SK-N-SH (cell line): ENCODE measurements at places on chromosomes 5 and 9. TPM values are rescaled to one million over a fixed set of nuclear protein-coding genes. Genes with fewer than 3 reads are reported as not detected.

The DCTN4 gene
- polyA plus RNA-seq: 22.8 and 30.5 TPM in 2 replicates

The CACNA1B gene
- 0.03 and 0.05 TPM in 2 replicates for polyA plus RNA-seq

The PCDHB11 gene
- polyA plus RNA-seq: 0.41 and 0.61 TPM in 2 replicates

The SPATA24 gene
- polyA plus RNA-seq: 7.6 and 10.8 TPM in 2 replicates

The FBP1 gene
- 0.19 TPM in 1 of 2 replicates, not detected in the other for polyA plus RNA-seq

The DOLK gene
- 23.1 and 31.7 TPM in 2 replicates for polyA plus RNA-seq

The BDP1 gene
- 4.4 and 5.8 TPM in 2 replicates for polyA plus RNA-seq

The MYMK gene
- polyA plus RNA-seq: not detected in 2 replicates

The TNFSF8 gene
- not detected in 2 replicates for polyA plus RNA-seq

The SLC36A2 gene
- not detected in 2 replicates for polyA plus RNA-seq

DNA sequence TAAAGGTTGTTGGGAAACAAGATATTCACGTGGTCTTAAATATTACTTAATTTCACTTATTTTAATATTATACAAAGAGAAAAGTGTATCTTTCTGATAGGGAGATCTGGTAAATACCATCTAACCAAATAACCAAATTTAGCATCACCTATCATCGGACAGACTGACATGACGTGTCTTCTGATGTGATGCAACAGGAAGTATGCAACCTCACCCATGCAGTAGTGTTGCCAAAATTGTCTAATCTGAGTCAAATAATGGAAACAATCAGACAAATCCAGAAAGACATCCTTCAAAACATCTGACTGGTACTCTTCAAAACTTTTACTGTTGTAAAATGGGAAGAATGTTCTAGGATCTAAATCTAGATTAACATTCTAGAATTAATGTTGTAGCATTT lies 148.0 kb downstream of the FGF1 start:
- no peak for DNase-seq

- no peak for DNase-seq
These were observed 123.1 kb upstream of the FREM1 start for GRCh38 chr9:15033316-15033715.

- DNase-seq: no peak
These were observed 3.4 kb upstream of the SLC46A2 start for GRCh38 chr9:112894041-112894440.

GRCh38 chr9:1366276-1366675 lies 316.1 kb downstream of the DMRT2 start:
- DNase-seq: no peak

- DNase-seq: no peak
These were observed 28.2 kb downstream of the HTR4 start for GRCh38 chr5:148626081-148626613.

DNA sequence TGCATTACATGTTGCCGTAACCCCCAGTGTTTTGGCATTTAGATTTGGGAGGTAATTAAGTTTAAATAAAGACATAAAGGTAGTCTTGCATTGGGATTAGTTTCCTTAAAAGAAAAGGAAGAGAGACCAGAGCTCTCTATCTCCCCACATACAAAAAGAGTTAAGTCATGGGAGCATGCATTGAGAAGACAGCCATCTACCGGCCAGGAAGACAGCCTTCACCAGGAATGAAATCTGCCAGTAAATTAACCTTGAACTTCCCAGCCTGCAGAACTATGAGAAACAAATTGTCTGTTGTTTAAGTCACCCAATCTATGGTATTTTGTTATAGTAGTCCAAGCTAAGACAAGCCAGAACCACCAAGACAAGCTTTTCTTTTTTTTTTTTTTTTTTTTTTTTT lies 567.0 kb upstream of the CDH18 start:
- no peak for DNase-seq

DNA sequence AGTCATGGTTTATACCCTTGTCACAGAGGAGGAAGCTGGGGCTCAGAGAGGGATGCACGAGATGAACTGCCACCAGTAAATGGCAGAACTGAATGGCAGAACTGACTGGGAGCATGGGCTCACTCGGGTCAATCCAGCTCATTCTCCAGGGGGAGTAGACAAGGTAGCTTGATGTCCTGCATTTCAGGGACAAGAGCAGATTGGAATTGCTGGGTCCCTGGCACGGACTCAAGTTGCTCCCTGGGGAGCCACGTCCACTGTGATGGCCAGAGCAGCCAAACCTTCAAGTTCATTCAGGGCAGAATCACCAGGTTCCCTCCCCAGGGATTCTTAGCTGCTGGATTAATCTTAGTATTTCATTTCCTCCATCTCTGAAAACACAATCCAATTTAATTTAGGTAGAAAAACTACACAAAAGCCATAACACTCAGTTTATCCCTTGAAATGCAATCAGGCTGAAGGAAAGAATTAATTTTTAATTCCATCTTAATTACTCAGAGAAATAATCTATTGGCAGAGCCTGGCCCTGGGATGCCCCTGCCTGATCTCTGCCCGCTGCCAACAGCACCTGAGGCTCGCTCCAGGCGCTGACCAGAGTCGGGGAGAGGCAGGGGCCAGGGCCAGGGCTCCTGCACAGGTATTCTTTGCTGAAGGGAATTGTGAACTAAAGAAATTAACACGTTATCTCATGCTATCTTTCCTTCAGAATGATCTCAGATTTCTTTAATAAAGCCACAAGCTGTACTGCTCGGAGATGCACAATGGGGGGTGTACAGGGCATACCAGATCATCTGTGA lies 42.0 kb upstream of the UNC5A start:
- DNase-seq: no peak

DNA sequence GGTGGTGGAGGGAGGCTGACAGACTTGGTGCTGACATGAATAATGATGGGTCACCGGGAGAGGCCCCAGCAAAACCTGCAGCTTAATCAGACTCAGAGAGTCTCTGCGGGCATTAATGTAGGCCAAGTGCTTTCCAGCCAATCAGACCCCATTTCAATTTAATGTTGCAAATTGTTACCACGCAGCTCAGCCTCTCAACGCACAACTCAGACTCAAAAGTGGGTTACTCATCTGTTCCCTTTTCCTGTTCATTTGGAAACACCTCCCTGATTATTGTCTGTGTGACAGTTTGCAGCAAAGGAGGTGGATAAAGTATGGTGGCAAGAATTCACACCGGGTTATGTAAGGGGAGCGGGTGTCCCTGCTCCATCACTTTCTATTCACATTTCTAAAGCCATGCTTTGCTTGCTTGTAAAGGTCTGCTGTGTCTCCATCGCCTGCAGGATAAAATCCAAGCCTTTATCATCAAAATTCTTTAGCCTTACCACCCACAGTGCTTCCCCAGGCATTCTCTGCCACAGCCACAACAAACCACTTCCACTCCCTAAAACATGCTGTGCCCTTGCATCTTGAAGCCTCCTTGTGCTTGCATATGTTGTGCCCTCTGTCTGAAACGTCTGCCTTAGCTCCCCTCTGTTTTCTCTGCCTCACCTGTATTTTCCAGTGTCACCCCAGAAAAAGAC lies 156.5 kb downstream of the ASTN2 start:
- DNase-seq: no peak

- DNase-seq: no peak
These were observed 1.2 kb downstream of the DROSHA start for GRCh38 chr5:31530541-31531265.

- DNase-seq: peak; percentile 50
These were observed 161.1 kb downstream of the MAST4 start for GRCh38 chr5:66757219-66757833.

GRCh38 chr9:131253891-131254491 lies 22.3 kb downstream of the FAM78A start:
- DNase-seq: no peak

DNA sequence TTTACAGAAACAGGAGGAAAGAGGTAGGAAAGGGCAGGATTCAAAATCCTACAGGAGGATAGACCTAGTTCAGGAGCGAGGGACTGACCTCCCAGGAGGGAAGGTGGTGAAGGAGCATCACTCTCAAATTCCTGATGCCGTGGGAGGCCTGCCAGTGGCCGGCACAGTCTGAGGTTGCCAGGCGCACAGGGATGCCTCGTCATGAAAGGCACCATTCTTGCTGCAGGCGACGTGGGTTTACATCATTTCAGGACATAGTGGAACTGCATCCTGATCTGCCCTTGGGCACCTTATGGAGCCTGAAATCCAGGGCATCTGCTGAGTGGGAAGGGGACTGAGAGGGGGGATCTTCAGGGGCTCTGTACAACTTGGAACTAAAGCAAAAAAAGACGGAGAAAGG lies 163.2 kb upstream of the S1PR3 start:
- peak; percentile 67 for DNase-seq

GRCh38 chr9:102461156-102461819 lies 533.8 kb upstream of the CYLC2 start:
- no peak for DNase-seq

- no peak for DNase-seq
These were observed 111.1 kb downstream of the AGTPBP1 start for GRCh38 chr9:85630676-85631075.

DNA sequence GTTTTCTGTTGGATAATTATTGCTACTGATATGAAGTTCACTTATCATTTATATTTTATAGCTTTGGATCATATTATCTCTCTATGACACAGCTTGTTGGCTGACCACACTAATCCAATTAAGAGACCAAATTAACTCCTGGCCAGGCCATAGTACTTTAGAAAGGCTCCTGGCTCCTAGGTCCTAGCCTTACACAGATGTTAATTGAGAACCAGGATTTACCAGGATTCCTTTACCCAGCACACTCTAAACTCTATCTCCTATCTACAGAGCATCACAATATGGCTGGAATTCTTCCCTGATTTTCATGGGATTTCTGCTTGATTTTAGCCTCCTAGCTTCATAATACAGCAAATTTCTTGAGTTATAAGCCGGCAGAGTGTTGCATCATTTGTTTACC lies 80.3 kb downstream of the SLCO6A1 start:
- peak; percentile 3 for DNase-seq

- DNase-seq: no peak
These were observed 25.4 kb downstream of the GPR21 start for GRCh38 chr9:123058834-123059233.

DNA sequence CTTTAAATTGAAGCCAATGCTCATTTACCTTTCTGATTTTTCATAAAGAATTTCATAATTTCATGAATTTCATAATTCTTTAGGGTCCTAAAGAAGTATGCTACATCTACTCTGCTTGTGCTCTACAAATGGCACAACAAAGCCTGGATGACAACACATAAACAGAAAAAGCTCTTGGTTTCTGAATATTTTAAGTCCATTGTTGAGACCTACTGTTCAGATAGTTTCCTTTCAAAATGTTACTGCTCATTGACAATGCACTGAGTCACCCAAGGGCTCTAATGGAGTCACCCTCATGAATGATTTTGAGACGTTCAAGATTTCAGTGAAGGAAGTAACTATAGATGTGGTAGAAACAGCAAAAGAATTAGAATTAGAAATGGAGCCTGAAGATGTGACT lies 74.1 kb downstream of the SLCO4C1 start:
- DNase-seq: no peak

GRCh38 chr5:16992006-16992405 lies 55.9 kb upstream of the MYO10 start:
- DNase-seq: no peak

DNA sequence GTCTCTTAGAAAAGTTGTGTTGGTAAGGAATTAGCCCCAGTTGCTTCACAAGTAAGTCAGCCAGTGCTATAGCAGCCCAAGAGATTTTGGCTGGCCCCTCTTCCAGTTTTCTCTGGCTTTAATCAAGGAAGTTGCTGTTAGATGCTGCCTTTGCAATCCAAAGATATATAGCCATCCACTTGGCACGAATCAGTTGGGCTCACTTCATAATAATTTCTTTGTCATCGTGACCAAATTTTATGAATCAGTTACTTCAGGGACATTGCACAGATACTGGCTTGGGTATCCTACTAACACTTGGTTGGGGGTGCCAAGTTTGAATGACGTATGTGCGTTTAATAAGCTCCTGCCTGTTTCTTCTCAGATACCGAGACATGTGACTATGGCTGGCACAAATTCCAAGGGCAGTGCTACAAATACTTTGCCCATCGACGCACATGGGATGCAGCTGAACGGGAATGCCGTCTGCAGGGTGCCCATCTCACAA lies 81.5 kb downstream of the VCAN start:
- DNase-seq: no peak

GRCh38 chr9:84261070-84261746 lies 79.3 kb downstream of the SLC28A3 start:
- DNase-seq: peak; percentile 69

DNA sequence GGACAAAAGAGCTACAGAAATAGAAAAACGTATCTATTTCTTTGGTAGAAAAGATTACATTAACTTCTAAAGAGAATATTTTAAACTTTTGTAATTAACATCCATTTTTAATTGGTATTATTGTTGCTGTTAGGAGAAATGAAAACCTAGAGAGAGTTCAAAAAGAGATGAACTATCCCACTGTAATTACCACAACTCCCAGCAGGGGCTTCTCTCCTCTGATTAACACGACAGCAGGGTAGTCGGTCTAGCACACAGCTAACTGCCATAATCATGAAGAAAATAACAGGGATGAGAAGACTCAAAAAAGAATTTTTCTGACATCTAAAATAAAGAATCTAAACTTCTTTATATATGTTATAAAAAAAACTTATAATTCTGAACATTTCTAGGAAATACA lies 86.2 kb upstream of the CDH9 start:
- DNase-seq: peak; percentile 45

DNA sequence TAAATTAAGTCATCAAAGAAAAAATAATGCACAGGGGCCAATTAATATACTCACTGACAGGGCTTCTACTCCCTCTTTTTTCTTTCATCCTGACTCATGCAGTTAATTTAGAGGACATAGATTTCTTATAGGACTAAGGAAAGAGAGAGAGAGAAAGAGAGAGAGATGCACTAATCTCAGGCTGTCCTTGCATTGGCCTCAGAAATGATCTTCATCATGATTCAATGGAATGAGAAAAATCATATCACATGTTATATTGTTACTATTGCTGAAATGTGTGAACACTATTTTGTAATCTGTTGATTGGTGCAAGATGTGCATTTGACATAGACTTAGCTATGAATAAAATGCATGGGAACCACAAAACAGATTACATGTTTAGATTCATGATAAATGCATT lies 608.3 kb upstream of the NUDT12 start:
- no peak for DNase-seq

DNA sequence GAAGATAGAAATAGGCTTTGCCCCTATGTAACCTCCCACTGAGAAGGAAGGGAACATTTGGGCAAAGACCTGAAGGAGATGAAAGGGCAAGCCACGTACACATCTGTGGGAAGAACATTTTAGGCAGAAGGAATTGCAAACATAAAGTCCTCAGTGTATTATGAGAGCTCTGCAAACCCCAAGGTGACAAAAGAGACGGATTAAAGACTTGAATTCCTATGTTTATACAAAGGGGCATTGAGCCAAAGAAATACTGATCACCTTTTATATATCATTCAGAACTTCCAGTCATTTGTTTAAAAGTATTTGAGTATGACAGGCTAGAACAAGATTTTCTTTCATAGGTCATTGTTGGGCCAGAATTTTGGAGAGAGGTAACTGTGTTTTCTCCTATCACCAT lies 90.2 kb upstream of the ATG10 start:
- DNase-seq: no peak

DNA sequence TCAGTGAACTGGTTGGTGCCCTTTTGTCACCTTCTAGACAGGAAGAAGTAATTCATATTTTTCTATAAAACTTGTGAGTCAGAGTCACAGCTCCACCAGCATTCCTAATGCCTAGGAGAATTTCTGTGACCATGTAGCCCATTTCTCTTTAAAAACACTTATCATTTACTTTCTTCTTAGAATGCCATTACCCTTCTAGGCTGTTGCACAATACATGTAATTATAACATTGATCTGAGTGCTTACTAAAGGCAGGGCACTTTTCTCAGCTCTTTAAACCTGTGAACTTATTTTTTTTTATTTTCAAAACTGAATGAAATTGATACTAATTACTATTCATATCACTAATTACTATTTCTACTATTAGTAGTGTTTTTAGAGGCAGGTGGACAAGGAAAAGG lies 373.7 kb downstream of the TLE4 start:
- no peak for DNase-seq
